ENCODE measurements at places on chromosomes 3 and 15.
A peak's percentile ranks its signal among the peaks of the same experiment; 100 is the strongest.

DNA sequence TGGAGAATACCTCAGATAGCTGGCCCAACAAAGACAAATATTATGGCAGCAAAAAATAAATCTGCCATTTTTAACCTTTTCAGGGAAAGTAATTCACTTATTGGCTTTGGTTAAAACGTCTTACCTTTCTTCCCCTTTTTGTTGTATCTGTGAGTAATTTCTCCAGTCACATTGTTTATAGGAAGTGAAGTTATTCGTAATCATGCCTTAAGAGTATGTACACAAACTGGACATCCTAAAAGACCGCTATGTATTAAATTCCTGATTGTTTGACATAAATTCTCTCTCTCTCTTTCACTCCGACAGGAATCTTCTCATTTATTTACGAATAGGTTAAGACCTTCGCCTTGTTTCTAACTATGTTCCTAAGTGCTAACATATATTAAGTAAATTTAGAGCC lies 474.0 kb downstream of the MECOM start:
- DNase-seq = no peak

- no peak for DNase-seq
Observed at GRCh38 chr3:81684751-81685395, 76.6 kb downstream of the GBE1 start.

- no peak for DNase-seq
Observed at GRCh38 chr3:135667061-135667460, 298.5 kb upstream of the PPP2R3A start.

- no peak for DNase-seq
Observed at GRCh38 chr15:39226169-39226937, 354.5 kb upstream of the THBS1 start.

- no peak for DNase-seq
Observed at GRCh38 chr3:156675830-156676767, 1.7 kb downstream of the TIPARP start.

DNA sequence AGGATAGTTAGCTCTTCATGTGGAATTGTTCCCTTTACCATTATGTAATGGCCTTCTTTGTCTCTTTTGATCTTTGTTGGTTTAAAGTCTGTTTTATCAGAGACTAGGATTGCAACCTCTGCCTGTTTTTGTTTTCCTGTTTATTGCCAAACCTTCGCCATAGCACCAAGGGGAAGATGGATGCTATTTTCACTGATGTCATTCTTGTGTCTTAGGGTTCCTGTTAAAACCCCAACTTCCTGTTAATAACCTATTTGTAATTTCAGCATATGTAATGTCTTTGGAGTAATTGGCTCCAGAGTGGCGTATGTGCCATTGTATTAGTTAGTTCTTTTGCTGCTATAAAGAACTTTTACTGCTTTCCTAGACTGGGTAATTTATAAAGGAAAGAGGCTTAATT lies 10.8 kb downstream of the SAMMSON start:
- DNase-seq = no peak

- DNase-seq = peak; percentile 70
Observed at GRCh38 chr15:64894395-64895056, 17.2 kb upstream of the ANKDD1A start.

DNA sequence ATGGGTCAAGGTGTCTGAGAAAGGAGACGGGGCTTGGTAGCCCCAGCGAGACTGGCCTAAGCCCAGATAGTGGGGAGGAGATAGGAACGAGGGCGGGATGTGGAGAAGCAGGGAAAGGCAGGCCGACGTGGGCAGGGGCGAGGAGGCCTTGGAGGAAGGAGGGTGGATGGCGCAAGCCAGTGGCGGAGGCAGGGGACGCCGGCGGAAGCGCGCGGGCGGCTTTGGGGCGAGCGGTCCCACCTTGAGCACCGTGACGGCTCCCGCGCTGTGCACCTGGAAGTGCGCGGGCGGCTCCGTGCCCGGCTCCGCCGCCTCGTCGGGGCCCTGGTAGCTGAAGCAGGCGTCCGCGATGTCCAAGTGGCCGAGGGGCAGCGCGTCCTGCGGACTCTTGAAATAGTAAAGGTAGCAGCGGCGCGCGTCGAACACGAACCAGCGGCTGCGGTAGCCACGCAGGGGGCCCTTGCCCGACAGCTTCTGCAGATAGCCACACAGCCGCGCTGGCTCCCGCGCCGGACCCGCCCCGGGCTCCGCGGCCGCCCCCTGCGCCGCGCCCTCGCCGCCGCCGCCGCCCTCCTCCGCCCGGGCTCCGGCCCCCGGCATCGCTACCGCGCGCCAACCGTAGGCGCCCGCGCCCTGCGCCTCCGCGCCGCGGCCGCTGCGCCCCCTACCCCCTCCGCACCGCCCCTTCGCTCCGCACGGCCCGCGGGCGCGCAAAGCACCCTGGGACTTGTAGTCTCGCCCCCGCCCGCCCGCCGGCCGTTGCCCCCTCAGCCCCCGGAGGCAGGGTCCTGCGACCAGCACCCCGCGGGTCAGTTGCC lies at the start of gene TBC1D2B:
TBC1D2B (minus strand) TSS at position 659 of the 818 bp plus-strand sequence; CDS start at position 600, 59 bp downstream.
- peak; percentile 55 for DNase-seq

GRCh38 chr3:120648290-120648689 lies 33.7 kb downstream of the HGD start:
- DNase-seq = no peak

GRCh38 chr3:36837089-36837488 lies 72.7 kb upstream of the DCLK3 start:
- DNase-seq = no peak

- DNase-seq = no peak
Observed at GRCh38 chr15:77186594-77187011, 115.7 kb upstream of the TSPAN3 start.

GRCh38 chr3:30611613-30612436 lies 5.4 kb downstream of the TGFBR2 start:
- DNase-seq = no peak

DNA sequence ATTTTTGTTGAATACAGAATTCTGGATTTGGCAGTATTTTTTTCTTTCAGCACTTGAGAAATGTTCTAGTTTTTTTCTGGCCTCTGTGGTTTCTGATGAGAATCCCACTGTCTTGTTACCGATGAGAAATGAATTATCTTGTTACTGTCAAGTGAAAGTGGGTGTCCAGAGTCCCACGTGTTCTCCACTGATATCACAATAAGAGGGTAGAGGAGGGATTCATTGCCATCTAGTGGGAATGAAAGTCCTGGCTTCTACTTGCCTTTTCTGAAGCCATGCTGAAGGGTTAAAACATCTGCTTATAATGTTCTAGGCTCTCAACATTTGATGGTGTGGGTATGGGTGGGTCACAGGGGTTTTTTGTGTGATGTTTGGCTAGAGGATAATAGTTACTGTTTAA lies 66.1 kb downstream of the SEC22A start:
- no peak for DNase-seq

GRCh38 chr3:101852983-101853840 lies 3.9 kb downstream of the NFKBIZ start:
- DNase-seq = no peak

DNA sequence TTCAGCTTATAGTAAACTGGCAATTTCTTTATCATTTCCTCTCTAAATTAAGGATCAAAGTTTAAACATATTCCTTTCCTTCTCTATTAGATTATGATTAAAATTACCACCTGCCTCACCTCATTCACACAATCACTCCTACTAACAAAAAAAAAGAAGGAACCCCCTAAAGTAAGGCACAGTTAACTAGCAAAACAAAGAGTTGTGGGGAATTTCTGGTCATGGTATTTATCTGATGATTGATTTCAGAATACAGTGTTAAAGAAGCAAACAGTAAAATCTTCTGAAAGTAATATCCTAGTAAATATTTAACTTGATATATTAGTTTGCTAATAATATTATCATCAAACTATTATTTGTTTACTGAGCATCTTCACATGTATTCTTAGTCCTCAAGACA lies 8.8 kb downstream of the GBE1 start:
- no peak for DNase-seq

- no peak for DNase-seq
Observed at GRCh38 chr15:76905855-76906254, 715 bp upstream of the SCAPER start.

DNA sequence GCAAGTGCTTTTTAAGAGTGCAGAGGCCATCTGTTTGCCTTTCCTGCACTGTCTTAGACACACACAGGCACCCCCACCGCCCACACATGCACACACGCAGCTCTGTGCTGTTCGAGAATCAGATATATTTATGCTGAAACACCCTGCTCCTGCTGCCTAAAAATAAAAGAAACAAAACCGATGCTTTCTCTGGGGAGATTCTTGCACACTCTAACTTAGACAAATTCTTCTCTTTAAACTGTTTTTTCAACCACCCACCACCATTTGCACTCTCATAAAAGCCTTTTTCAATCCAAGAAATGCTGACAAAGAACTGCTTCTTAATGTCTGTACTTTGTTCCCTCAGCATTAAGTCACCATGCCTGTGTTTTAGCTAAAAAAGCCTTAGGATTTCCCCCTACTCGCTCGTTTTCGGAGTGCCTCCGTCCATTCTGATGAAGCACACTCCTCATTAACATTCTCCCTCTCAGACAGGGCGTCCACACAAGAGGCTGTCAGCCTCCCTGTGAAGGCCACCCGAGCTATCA lies 26.2 kb downstream of the SLC12A8 start:
- DNase-seq = no peak

GRCh38 chr15:51083641-51084166 lies 11.0 kb downstream of the TNFAIP8L3 start:
- no peak for DNase-seq

DNA sequence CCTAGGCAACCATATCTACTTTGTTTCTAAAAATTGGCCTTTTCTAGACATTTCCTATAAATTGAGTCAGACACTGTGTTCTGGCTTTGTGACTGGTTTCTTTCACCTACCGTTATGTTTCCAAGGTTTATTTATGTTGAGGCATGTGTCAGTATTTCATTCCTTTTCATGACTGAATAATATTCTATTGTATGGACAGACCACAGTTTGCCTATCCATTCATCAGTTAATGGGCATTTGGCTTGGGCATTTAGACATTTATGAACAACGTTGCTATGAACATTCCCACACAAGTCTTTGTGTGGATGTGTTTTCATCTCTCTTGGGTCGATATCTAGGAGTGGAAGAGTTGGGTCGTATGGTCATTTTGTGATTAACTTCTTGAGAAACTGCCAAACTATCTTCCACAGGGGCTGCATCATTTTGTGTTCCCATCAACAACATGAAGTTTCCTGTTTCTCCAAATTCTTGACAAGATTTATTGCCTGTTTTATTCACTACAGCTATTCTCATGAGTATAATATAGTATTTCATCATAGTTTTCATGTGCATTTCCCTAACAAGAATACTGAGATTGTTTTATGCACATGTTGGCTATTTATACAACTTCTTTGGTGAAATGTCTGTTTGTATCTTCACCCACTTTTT lies 3.5 kb upstream of the EFCC1 start:
- DNase-seq = no peak

DNA sequence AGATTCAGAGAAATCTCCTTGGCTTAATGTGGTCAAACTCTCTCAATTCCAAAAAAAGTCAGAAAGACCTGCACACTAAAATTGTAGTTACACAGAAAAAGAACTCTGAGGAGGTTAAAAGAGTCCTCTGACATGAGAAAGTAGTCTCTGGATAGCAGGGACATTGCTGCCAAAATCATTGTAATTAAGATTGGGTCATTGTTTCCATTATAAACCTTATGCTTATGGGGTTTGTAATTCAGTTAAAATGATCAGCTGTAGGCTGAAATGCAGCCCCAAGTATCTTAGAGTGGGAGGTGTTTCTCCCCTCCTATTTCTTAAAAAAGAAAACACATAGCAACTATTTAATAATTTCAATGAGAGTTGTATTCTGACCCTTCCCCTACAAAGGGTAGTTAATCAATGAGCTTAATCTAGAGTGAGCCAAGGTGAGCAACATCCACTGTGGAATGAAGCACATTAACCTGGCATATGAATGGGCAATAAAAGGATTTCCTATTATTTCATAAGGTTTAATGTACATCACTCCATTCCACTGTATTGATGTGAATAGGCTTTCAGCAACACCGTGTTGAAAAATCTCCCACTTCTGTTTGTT lies 406.9 kb downstream of the TIGIT start:
- no peak for DNase-seq

DNA sequence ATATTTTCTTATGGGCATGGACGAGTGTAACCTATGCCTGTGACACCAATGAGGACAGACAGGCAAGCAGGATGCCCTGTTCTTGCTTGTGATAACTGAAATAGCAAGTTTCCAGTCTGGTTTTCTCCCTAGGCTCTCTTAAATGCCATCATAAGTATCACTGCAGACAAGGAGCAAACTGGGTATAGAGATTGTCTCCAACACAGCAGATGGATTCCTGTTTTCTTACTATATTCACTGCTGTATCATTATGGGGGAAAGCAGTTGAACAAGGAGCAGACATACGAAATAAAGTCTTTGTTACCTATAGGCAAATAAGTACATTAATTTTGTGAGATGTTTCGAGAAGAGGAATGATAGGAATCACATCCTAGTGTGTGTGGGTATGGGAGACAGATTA lies 178.0 kb upstream of the TBL1XR1 start:
- DNase-seq = no peak

- DNase-seq = no peak
Observed at GRCh38 chr3:195003006-195003892, 267.7 kb downstream of the XXYLT1 start.

- no peak for DNase-seq
Observed at GRCh38 chr3:60746043-60746638, 505.1 kb downstream of the FHIT start.

- no peak for DNase-seq
Observed at GRCh38 chr15:68407141-68407885, 24.6 kb downstream of the ITGA11 start.

GRCh38 chr15:29623116-29623639 lies 199.1 kb downstream of the TJP1 start:
- DNase-seq = no peak

GRCh38 chr15:66925721-66926120 lies 139.7 kb upstream of the SMAD3 start:
- no peak for DNase-seq

GRCh38 chr3:134474956-134475355 lies 10.8 kb downstream of the ANAPC13 start:
- no peak for DNase-seq

DNA sequence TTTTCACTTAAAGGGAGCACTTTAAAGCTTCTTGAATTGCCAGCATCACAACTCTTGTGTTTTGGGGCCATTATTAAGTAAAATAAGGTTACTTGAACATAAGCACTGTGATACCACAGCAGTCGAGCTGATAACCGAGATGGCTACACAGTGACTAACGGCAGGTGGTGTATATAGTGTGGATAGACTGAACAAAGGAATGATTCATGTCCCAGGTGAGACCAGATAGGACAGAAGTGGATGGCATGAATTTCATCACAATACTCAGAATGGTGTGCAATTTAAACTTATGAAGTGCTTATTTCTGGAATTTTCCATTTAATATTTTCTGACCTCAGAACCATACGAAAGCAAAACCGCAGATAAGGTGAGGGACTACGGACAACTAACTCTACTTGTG lies 40.2 kb downstream of the PBRM1 start:
- no peak for DNase-seq

GRCh38 chr3:50530001-50530970 lies 26.9 kb upstream of the CACNA2D2 start:
- no peak for DNase-seq

- no peak for DNase-seq
Observed at GRCh38 chr3:68483041-68483440, 449.3 kb downstream of the TAFA4 start.

GRCh38 chr3:53194210-53195065 lies 33.4 kb downstream of the PRKCD start:
- DNase-seq = no peak
